ENCODE measurements at places on chromosomes 7 and 10.

GRCh38 chr10:119216127-119216526 lies 8.8 kb downstream of the GRK5 start:
- DNase-seq = no peak

DNA sequence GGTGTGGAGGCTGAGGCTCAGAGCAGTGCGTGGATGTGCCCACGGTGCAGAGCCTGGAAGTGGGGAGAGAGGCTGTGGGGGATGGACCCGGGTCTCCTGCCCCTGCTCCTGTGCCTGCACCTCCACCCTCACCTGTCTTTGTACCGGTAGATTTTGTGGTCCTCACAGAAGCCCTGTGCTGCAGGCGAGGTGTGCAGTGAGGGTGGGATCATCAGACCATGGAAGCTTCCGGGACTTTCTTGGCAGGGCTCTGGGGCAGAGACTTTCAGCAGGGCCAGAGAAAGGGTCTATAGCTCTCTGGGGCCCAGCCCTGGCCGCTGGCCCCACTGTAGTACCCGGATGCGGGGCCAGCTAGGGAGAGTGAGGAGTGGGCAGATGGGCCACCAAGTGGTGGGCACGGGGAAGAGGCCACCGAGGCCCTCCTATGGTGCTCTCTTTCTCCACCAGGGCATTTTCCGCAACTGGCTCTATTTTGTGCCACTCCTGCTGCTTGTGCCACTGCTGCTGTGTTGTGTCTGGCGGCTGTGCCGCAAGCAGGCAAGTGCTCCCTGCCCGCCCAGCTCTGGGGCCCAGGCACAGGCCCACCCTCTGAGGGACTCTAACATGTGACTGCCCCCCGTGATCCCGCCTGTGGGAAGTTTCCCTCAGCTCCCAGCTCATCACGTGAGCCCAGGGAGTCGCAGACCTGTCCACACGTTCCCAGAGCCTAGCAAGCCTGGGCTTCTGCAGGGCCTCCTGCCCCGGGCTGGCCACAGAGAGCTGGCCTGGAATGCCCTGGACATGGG lies 22.1 kb downstream of the ANTXRL start:
- no peak for DNase-seq

- DNase-seq = peak; percentile 49
These were observed at the start of gene CTBP2 for GRCh38 chr10:125159932-125160855. TSS of gene CTBP2 (minus strand) at chr10:125160563.

GRCh38 chr7:138951953-138952352 lies 29.2 kb downstream of the KIAA1549 start:
- no peak for DNase-seq

GRCh38 chr10:77244746-77245145 lies 392.9 kb downstream of the KCNMA1 start:
- no peak for DNase-seq

- no peak for DNase-seq
These were observed 84.0 kb downstream of the ADARB2 start for GRCh38 chr10:1653321-1653720.

GRCh38 chr10:132579027-132579859 lies 41.7 kb downstream of the INPP5A start:
- no peak for DNase-seq

DNA sequence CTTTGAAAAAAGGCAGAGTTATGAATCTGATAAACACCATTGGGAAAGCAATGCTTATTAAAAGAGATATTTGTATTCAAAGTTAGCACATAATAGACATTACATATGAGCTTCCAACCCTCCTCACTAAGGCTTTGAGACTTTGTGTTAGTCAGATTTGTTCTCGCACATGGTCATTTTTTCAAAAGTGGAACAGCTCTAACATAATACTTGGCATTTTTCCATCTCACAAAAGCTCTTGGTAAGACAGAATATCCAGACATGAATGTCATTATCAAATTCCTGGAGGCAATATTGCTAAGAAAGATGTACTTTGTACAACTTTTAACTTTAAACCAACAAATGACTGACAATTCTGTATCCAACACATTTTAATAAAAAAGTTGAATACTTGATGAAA lies 292.4 kb upstream of the SMIM30 start:
- DNase-seq = no peak

- DNase-seq = no peak
These were observed 9.1 kb downstream of the LAMB1 start for GRCh38 chr7:107993891-107994291.

- DNase-seq = no peak
These were observed 181.6 kb downstream of the GALNT17 start for GRCh38 chr7:71313553-71313952.

GRCh38 chr7:88001744-88002530 lies 67.9 kb downstream of the ADAM22 start:
- no peak for DNase-seq
